WTC11 (cell line): ENCODE measurements at places on chromosomes 6 and 20. TPM values are rescaled to one million over a fixed set of nuclear protein-coding genes. Genes with fewer than 3 reads are reported as not detected.

ACSS1 gene
- 1.5 to 2.7 TPM (median 2.4 TPM) in 3 replicates for total RNA-seq

TCF21 gene
- 0.11 to 0.22 TPM (median 0.14 TPM) in 3 replicates for total RNA-seq

- H3K4me3 ChIP-seq: no peak overlapping the region
- H3K36me3 ChIP-seq: no peaks in the 10 kb centered on the region
- no peak overlapping the region for H3K27ac ChIP-seq
- no peak for DNase-seq
- peaks cover 2% of the 10 kb centered on the region; the same call in 1 of the 2 replicates for H3K4me1 ChIP-seq
Observed at GRCh38 chr6:46024124-46024769, 8.6 kb upstream of the CLIC5 start.

DNA sequence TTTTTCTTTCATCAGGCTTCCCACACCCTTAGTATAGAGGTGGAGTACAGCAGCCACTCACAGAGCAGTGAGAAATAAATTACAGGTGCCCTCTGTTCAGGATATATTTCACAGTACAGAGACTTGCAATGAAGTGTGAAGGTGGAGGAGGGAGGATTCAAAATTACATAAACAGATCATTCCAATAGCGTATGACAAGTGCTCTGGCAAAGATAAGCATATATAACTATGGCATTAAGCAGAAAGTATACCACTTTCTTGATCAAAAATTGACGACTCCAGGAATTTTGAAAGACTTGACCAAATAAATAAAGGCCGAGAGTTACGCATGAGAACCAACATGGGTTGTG, 108.7 kb downstream of the GPX5 start:
- no peaks in the 10 kb centered on the region; the same call in 1 of the 2 replicates for H3K36me3 ChIP-seq
- 0 out of 2 replicates have a peak overlapping the region, but pooled peaks have one; percentile 18 for H3K27ac ChIP-seq
- peaks cover 74% of the 10 kb centered on the region for H3K27me3 ChIP-seq
- peaks cover 14% of the 10 kb centered on the region for H3K4me1 ChIP-seq

GRCh38 chr20:63317061-63317460, 24.1 kb downstream of the COL20A1 start:
- H3K27me3 ChIP-seq: no peaks in the 10 kb centered on the region
- DNase-seq: no peak
- H3K4me3 ChIP-seq: no peak overlapping the region
- no peaks in the 10 kb centered on the region for H3K4me1 ChIP-seq

DNA sequence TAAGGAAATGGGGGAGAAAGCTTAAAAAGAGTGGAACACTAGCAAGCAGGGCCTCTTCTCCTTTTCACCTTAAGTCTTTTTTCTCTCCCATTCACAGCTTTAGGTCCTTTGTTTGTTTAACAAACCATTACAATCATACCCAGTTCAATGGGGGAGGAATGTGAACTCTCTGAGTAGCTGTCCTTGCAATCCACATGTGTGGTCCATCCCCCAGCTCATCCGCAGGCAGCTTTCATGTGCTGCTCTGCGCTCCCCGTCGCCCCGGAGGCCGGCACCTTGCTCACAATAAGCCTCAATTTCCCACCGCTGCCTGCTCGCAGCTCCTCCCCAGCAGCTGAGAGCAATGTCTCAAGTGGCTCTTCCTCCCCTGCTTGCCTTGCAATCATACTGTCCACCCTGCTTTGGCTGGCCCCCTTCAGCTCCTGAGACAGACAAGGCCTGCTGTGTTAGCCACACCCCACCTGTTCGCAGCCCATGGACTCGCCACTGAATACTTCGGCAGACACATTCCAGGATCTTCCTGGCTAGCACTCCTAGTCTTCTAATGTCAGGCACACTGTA, 49.1 kb downstream of the PLAGL1 start:
- peaks cover 71% of the 10 kb centered on the region for H3K4me1 ChIP-seq
- H3K4me3 ChIP-seq: peak overlapping the region; percentile 59
- H3K27me3 ChIP-seq: no peaks in the 10 kb centered on the region
- H3K27ac ChIP-seq: peak overlapping the region; percentile 29
- no peaks in the 10 kb centered on the region for H3K36me3 ChIP-seq

DNA sequence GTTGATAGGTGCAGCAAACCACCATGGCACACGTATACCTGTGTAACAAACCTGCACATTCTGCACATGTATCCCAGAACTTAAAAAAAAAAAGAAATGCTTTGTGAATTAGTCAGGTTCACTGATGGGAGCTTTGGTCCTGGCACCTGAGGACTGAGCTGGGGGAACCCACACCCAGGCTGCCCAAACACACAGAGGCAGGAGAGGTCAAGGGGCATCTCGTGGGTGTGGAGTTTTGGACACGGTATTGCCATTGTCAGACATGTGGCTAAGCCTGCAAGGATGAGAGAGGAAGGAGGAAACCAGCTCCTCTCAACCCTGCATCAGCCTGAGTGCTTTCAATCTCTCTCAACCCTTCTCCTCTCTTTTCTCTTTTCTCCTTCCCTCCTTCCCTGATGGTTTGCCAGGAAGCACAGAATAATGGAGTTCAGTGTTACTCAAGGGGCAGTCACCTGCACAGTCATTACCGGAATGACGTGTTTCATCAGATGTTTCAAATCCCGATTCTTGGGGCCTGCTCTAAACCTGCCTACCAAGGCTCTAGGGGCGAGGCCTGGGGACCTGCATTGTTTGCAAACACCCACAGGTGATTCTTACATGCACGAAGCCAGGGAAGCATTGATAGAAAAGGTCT, 89.9 kb upstream of the NEDD9 start:
- no peaks in the 10 kb centered on the region for H3K36me3 ChIP-seq
- H3K27ac ChIP-seq: no peak overlapping the region
- H3K4me3 ChIP-seq: no peak overlapping the region
- no peak for DNase-seq

DNA sequence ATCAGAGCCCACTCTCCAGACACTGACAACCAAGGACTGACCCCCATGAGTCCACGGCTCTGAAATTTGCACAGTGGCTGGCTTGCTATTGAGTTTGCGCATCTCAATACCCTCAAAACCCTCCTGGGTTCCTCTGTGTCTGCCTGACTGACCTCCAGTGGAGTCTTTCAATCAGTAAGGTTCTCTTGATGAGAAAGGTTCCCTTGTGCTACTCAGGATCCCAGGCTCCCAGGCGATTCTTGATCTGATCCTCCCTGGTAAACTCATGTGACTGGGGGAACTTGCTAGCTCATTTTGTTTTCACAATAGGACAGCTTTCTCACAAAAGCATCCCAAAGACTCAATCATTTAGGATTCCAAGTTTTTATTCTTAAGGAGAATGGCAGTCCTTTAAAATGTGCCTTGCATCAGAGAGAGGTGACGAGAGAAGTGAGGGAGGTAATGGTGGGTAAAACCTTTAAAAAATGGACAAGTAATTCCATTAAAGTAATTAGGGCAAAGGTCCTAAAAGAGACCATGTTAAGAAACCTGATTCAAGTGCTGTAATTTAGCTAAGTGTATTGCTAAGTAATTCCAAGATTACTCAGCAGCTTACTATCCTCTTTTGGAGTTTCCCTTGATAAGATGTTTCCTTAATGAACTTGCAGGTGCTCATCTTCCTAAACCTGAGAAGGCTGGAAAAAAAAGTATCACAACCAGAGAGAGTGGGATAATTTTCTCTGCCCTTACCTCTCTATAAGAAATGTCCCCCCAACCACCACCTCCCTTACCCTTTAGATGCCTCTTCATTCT, 304.7 kb upstream of the SGK1 start:
- no peak overlapping the region for H3K27ac ChIP-seq
- H3K36me3 ChIP-seq: no peaks in the 10 kb centered on the region
- peaks cover 27% of the 10 kb centered on the region for H3K4me1 ChIP-seq
- H3K27me3 ChIP-seq: no peaks in the 10 kb centered on the region
- no peak overlapping the region for H3K4me3 ChIP-seq

GRCh38 chr6:143283887-143284645, 166.4 kb downstream of the ADAT2 start:
- DNase-seq: no peak
- no peaks in the 10 kb centered on the region for H3K27me3 ChIP-seq
- H3K4me3 ChIP-seq: no peak overlapping the region
- H3K4me1 ChIP-seq: peaks cover 26% of the 10 kb centered on the region

DNA sequence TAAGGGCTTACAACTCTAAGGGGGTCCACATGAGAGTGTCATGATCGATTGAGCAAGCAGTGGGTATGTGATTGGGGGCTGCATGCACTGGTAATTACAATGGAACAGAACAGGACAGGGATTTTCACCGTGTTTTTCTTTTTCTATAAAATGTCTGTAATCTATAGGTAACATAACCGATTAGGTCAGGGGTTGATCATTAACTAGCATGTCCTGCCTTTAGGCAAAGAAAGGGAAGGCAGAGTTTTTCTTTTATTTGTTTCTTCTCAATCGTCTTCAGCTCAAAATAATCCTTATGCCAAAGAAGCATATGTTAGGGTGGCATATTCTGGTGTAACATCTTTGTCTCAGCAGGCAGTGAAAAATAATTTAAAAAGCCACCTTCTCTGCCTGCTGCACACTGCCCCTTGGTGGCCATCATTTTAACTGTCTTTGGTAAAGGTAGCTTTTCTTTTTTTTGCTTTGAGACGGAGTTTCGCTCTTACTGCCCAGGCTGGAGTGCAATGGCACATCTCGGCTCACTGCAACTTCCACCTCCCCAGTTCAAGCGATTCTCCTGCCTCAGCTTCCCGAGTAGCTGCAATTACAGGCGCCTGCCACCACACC, 9.7 kb upstream of the CEP43 start:
- H3K27me3 ChIP-seq: no peaks in the 10 kb centered on the region
- peaks cover 38% of the 10 kb centered on the region for H3K4me1 ChIP-seq
- DNase-seq: peak; percentile 16
- peak overlapping the region; percentile 5; the same call in 1 of the 2 replicates for H3K27ac ChIP-seq
- peaks cover 41% of the 10 kb centered on the region for H3K36me3 ChIP-seq
